ENCODE measurements at places on chromosomes 12 and 14.
A peak's percentile ranks its signal among the peaks of the same experiment; 100 is the strongest.

DNA sequence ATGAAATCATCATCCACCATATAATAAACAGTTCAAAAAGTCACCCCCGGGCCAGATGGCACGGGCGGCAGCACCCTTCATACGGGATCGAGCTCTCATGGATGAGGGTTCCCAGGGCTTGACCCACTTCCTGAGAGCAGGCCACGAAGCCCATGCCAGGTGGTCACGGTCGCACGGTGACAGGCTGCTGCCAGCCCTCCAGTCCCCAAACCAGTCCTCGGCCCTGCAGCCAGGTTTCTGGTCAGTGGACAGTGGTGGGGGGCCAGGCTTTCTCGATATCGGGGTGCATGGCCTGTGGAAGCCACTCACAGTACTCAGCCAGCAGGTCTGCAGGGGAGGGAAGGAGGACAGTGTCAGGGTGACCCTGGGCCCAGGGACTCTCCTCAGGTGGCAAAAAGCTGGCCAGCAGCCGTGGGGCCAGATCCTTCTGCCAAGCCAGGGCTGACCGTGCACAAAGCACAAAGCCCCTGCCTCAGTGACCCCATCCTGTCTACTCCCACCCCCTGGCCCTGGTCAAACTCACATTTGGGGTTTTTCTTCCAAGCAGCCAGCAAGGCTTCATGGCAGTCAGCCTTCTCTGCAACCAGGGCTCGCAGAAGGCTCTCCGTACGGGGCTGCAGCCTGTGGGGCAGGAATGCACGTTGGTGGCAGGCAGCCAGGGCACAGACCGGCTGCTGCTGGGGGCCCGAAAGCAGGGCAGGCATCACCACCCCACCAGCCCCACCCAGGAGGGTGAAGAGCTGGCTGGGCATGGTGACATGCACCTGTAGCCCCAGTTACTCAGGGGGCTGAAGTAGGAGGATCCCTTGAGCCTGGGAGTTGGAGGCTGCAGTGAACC, 33.3 kb upstream of the UBC start:
- no peak for DNase-seq

GRCh38 chr14:91674911-91675310, 57.0 kb downstream of the CATSPERB start:
- DNase-seq = no peak

GRCh38 chr12:123519141-123520001, 14.1 kb downstream of the RILPL1 start:
- DNase-seq = peak; percentile 16

GRCh38 chr14:83347874-83348273, 1814.2 kb upstream of the SEL1L start:
- no peak for DNase-seq

GRCh38 chr14:93970965-93971634, 5.3 kb downstream of the ASB2 start:
- no peak for DNase-seq

DNA sequence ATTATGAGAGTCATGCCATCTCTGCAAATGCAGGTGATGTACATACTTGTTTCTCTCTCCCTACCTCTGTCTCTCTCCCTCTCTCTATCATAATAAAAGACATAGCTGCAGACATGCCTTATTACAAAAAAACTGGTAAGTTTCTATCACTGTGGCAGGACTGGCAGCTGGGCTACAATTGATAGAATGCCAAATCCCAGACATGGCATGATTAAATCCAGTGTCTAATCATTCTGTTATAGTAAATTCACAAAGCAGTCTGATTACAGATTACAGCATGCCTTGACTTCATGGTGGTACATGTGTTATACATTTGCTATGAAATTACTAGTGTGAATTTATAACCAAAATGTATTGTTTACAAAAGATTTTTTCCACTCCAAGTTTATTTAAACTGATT, 854.7 kb downstream of the TMTC2 start:
- no peak for DNase-seq

All from stromal cell of bone marrow (primary cell).